ENCODE measurements at places on chromosomes 7 and 10.

DNA sequence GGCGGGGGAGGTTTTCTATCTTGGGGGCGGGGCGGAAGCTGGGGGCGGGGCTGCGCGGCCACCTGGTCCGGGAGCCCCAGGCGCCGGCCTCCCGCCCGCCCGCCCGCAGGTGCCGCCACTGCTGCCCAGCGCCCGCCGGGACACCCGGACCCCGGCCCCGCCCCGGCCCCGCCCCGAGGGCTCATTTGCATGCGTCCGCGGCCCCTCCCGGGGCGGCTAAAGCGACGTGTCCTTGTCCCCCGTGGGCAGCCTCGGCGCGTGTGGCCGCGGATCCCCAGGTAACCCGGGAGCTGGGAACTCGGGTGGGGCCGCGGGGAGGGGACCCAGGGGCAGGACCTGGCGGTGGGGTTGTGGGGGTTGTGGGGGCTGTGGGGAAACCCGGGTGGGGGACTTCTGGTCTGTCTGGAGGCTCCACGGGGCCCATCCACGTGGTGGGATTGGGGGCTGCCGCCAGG, at the start of gene BHLHA15:
BHLHA15 (plus strand) TSS at position 219 of the 455 bp plus-strand sequence. CDS start 871 bp downstream, outside the sequence.
- DNase-seq = no peak

- DNase-seq = no peak
Observed at GRCh38 chr7:104552102-104552501, 223.7 kb downstream of the LHFPL3 start.

DNA sequence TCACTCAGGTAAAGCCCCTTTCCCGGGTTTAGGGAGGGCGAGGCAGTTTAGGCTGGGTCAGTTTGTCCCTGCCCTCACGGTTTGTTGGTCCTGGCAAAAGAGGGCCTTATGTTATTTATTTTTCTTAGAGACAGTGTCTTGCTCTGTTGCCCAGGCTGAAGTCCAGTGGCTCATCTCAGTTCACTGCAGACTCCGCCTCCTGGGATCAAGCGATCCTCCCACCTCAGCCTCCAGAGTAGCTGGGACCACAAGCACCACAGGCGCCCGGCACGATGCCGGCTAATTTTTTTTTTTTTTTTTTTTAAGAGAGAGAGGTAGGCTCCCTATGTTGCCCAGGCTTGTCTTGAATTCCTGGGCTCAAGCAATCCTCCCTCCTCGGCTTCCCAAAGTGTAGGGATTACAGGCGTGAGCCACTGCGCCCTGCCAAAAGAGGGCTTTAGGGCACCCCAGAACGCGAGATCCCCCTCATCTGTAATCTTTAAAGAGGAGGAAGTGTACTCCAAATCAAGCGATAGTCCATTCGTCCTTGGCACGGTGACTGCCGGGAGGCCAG, 626 bp upstream of the BMS1 start:
- no peak for DNase-seq

GRCh38 chr7:40493609-40494051, 358.8 kb downstream of the SUGCT start:
- no peak for DNase-seq

- no peak for DNase-seq
Observed at GRCh38 chr7:96303686-96304443, 18.0 kb downstream of the SLC25A13 start.

DNA sequence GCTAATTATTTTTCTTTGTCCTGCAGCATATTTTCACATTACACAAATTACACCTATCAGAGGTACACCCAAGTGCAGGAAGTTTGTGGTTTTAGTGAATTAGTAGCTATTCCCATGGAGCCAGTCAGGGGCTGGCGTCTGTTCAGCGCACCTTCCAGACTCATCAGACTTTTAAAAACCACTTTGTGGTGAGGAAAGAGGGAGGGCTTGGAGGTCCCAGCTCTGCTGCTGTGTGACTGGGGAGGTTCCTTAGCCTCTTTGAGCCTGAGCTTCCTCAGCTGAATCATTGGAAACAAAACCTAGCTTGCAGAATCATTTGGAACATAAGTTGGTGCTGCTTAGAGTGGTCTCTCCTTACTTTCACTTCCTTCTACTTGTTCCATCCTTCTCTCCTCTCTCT, 175.4 kb downstream of the SORCS3 start:
- no peak for DNase-seq

- no peak for DNase-seq
Observed at GRCh38 chr7:71787513-71787912, 624.6 kb downstream of the CALN1 start.

DNA sequence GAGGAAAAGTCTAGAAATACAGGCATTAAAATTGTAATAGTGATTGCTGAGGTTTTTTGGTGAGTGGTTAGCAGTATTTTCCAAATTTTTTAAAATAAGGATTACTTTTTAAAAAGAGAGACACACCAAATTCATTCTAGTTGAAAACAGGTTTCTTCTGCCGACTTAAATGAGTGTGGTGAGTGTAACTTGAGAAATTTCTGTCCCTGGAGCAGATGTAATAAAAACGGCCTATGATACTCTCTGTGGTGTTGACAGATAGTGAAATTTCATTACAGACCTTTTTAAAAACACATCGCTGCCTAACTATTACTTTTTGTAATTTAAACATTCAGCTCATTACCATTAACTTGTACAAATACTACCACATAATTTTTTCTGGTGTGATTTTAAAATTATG, 90.1 kb downstream of the CYP51A1 start:
- DNase-seq = no peak

DNA sequence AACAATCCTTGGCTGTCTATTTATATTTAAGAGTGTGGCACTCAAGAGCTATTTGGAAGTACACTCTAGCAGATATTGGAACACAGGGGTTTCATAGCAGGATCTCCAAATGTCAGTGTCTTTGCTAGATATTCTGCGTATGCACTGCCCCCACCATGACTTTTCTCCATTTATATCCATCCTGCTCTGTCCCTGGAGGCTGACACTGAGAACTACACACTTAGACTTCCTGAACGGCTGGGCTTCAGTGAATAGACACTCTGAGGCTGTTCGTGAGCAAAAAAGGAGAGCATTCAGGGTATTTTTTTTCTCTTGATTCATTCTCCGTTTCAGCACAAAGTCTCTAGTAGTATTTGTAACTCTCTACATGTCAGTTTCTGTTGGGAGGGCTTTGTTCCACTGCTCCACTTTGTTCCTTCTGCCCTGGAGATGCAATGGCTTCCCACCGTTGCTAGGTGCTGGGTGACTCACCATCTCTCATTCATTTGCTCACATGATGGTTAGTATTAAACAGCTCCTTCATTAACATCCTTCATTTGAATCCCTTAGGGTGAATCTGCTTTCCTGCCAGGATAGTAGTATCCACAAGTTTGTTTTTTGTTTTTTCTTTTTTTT, 155.9 kb upstream of the SLC13A1 start:
- no peak for DNase-seq

All from stimulated activated CD4-positive, alpha-beta T cell treated with anti-CD3 and anti-CD28 coated beads, Interleukin-4, amount 100 ng/mL, for 4 hours (primary cell).